ENCODE measurements at places on chromosomes 1 and 21. TPM values are rescaled to one million over a fixed set of nuclear protein-coding genes. Genes with fewer than 3 reads are reported as not detected.

Gene GUCA2A
- total RNA-seq: not detected

Gene C1orf210
- total RNA-seq: not detected

Gene CCDC181
- not detected for total RNA-seq

GRCh38 chr21:40845441-40845995 lies 1.4 kb downstream of the DSCAM start:
- no peaks in the 10 kb centered on the region for H3K4me1 ChIP-seq
- no peak for DNase-seq
- no peaks in the 10 kb centered on the region for H3K36me3 ChIP-seq
- peaks cover 37% of the 10 kb centered on the region for H3K27me3 ChIP-seq

DNA sequence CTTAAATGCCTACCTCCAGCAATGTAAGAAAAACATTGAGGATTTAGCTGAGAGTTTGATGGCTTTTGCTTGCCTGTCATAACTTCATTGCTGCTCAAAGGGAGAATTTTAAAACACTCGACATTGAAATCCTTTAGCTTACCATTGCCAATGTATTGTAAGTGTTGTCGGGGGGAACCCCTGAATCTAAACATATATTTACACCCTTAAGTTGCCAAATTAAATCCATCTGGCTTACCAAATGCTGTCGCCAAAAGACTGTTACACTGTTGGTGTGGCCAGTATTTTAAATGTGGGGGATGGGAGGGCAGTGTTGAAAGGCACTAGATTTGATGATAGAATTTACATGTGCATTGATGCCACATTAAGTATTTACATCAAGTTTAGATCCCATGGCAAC lies 24.9 kb upstream of the C1orf105 start:
- no peak overlapping the region for H3K27ac ChIP-seq
- H3K36me3 ChIP-seq: peaks cover 4% of the 10 kb centered on the region
- DNase-seq: no peak
- peaks cover 18% of the 10 kb centered on the region for H3K27me3 ChIP-seq
- H3K4me3 ChIP-seq: no peak overlapping the region

DNA sequence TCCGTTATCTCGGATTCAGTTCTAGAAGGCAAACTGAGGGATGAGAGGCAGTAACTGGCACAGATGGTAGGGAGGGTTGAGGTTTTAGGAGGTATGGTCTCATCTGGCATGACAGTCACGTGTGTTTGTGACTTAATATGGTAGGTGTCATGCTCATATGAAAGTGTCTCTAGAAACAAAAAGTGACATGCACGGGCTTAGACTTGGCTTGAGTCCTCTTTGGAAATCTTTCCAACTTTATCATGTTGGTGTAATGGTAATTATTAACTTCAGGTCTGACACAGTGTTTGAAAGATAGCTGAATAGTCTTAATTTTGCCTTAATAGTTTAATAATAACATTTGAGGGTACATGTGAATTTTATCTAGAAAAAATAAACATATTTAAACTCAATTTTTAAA lies 218.1 kb downstream of the FMN2 start:
- no peaks in the 10 kb centered on the region for H3K36me3 ChIP-seq
- no peaks in the 10 kb centered on the region for H3K27me3 ChIP-seq
- H3K27ac ChIP-seq: no peak overlapping the region
- DNase-seq: no peak
- H3K4me1 ChIP-seq: no peaks in the 10 kb centered on the region

- no peak for DNase-seq
- H3K36me3 ChIP-seq: peaks cover 5% of the 10 kb centered on the region
- no peak overlapping the region for H3K27ac ChIP-seq
- H3K27me3 ChIP-seq: no peaks in the 10 kb centered on the region
- no peak overlapping the region for H3K4me3 ChIP-seq
These were observed 148.4 kb downstream of the COP1 start for GRCh38 chr1:176058686-176059085.

Gene FOXO6
- not detected for total RNA-seq

Gene KCNJ6
- total RNA-seq: not detected

DNA sequence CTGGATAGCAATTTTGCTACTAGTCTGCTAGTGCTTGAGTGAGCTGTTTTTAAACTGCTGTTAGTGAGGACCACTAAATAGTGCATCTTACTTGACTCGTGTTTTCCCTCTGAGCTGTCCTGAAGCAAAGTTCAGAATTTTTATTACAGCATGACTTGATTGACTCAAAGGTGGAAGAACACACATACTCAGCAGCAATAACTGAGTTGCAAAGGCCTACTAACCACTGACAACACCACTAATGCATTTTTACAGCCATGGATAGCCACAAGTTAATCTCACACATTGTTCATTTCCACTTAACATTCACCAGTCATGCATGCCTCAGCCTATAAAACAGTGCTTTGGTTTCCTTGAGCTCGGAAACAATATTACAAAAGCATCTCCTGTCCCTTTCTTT lies 148.7 kb downstream of the RUNX1 start:
- no peak for DNase-seq
- peaks cover 18% of the 10 kb centered on the region for H3K36me3 ChIP-seq
- no peaks in the 10 kb centered on the region for H3K27me3 ChIP-seq
- H3K4me1 ChIP-seq: no peaks in the 10 kb centered on the region

Gene ZNF593OS
- total RNA-seq: not detected

GRCh38 chr1:14625572-14625971 lies 27.1 kb downstream of the KAZN start:
- H3K4me3 ChIP-seq: no peak overlapping the region
- H3K36me3 ChIP-seq: no peaks in the 10 kb centered on the region
- DNase-seq: no peak
- H3K4me1 ChIP-seq: no peaks in the 10 kb centered on the region
- no peak overlapping the region for H3K27ac ChIP-seq

- no peak overlapping the region for H3K27ac ChIP-seq
- peaks cover 56% of the 10 kb centered on the region for H3K4me1 ChIP-seq
- peaks cover 62% of the 10 kb centered on the region for H3K36me3 ChIP-seq
- H3K27me3 ChIP-seq: no peaks in the 10 kb centered on the region
- H3K4me3 ChIP-seq: no peak overlapping the region
These were observed 8.9 kb downstream of the RNF187 start for GRCh38 chr1:228496084-228496483.

GRCh38 chr21:26351661-26352060 lies 181.1 kb upstream of the APP start:
- no peaks in the 10 kb centered on the region for H3K36me3 ChIP-seq
- H3K27me3 ChIP-seq: no peaks in the 10 kb centered on the region
- no peak for DNase-seq
- H3K4me3 ChIP-seq: no peak overlapping the region
- H3K27ac ChIP-seq: no peak overlapping the region

DNA sequence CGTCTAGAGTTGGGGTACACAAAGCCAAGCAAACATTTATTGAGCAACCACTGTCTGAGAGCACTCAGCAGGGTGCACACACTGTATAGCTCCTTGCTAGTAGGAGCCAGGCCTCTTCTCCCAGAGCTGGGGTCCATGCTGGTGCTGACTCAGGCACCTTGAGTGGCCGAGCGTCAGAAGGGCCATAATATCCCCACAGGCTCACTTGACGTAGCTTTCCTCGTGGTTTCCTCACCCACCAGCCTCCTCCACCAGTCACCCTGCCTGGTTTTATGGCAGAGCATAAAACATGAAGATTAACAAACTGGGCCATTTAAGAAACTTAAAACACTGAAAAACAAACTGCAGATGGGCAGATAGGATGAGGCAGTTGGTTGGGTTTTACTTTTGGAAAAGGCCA lies 361.5 kb downstream of the HHAT start:
- no peak overlapping the region for H3K4me3 ChIP-seq
- H3K4me1 ChIP-seq: peaks cover 39% of the 10 kb centered on the region
- no peak for DNase-seq
- H3K27ac ChIP-seq: no peak overlapping the region
- H3K36me3 ChIP-seq: no peaks in the 10 kb centered on the region

DNA sequence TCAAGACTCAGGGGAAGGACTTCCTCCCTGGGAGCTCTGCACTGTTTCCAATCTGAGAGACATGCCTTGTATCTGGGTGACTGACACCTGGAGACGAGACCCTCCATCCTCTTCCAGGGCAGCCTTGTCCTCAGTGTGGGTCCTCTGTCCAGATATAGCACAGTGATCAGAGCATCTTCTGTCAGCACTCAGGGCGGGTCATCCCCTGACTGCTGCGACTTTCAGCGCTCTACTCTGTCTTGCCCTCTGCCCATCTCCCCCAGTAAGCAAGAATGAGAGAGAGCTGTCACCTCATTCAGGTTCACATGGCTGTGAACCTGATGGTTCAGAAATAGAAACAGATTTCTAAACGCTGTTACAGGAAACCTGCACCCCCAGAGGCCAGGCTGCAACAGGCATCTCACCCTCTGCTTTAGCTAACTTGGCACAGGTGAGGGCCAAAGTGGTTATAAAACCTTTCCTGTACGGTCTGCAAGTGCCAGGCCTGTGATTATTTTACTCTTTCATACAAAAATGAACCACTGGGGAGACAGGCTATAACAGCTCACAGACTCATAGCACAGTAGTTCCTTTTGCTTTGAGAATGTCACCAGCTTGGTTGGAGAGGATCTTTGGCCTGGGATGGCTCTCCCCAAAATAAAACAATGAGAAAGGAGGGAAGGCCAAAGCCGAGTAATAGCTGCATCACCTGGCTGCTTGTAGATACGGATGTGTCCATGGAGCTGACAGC lies 11.4 kb upstream of the TENT5C start:
- H3K4me1 ChIP-seq: peaks cover 8% of the 10 kb centered on the region
- no peak overlapping the region for H3K27ac ChIP-seq
- H3K4me3 ChIP-seq: no peak overlapping the region
- no peaks in the 10 kb centered on the region for H3K36me3 ChIP-seq
- no peak for DNase-seq
- peaks cover 3% of the 10 kb centered on the region for H3K27me3 ChIP-seq

GRCh38 chr1:32898056-32898455 lies 3.1 kb downstream of the TMEM54 start:
- no peak for DNase-seq
- peaks cover 61% of the 10 kb centered on the region for H3K27me3 ChIP-seq
- no peaks in the 10 kb centered on the region for H3K36me3 ChIP-seq
- peaks cover 8% of the 10 kb centered on the region for H3K4me1 ChIP-seq

Gene OR6N1
- not detected for total RNA-seq

DNA sequence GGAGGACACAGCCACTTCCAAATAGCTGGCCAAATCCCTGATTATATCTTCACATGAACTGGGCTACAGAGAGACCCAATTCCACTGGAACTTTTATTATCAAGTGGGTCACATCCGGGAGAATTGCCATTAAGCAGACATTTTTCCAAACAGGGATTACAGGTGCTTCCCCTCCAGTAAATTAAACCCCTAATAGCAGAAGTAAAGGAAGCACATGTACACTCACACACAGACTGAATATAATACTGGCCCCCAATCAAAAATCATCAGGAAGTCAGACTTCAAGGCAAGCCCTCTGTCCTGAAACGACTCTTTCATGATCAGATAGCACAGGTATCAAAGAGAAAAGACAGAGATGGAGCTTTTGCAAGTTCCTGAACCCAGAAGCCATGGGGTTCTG lies 118.6 kb upstream of the PPP2R5A start:
- H3K4me1 ChIP-seq: peaks cover 12% of the 10 kb centered on the region
- peaks cover 2% of the 10 kb centered on the region for H3K36me3 ChIP-seq
- no peak overlapping the region for H3K27ac ChIP-seq
- no peak overlapping the region for H3K4me3 ChIP-seq

DNA sequence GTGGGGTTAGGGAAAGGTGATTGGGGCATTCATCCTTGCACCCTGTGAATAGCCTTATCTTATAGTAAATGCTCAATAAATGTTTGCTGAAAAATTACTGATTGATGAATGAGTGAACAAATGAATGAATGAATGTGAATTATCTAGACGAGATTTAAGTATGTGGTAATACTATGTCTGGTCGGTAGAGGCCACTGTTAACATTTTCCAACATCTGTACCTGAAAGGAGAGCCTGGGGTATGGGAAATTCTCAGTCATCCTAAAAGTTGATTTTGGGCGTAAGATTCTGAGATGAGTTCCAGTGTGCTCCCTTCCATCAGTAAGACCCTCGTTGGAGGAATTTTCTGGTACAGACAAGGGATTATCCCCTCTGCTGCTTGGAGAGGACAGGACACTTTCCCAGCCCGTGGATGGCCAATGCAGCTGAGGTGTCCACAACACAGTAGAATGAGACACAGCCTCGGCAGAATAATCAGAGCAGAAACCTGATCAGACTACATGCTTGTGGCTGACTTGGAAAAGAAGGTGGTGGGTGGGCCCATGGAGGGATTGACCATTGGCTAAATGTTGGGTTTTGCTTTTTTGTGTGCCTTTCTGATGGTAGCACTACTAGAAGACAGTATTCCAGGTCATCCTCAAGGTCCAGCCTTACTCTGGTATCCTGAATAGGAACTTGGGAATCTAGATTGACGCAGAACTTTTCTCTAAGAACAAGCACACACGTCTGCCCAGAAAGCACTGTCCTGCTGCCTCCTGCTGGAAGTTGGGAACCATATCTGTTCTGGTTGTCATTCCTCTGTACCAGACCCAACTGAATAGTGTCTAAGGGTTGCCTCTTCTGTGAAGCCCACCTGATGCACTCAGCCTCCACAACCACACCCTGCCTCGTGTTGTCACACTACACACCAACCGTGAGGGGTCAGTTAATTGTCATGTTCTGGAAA lies 262.0 kb downstream of the TNR start:
- H3K27ac ChIP-seq: no peak overlapping the region
- H3K4me3 ChIP-seq: no peak overlapping the region
- H3K36me3 ChIP-seq: no peaks in the 10 kb centered on the region
- no peak for DNase-seq
- H3K4me1 ChIP-seq: peaks cover 3% of the 10 kb centered on the region
- peaks cover 43% of the 10 kb centered on the region for H3K27me3 ChIP-seq

Gene SLC41A1
- total RNA-seq: 16.7 TPM

DNA sequence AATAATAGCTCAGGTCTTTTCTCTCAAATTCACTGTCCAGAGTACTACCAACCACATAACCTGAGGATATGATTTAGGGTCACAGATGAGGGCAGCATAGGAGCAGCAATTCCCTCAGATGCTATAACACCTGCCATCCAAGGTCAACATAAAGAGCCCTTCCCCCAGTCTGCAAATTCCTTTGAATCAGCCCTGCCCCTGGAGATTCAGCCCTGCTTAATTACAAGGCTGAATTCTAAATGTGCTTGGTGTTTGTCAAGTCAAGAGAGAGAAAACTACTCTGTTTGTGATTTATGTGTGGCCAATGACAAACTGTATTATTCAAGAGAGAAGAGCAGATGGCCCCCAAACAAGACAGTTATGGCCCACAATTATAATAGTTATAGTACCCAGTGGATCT lies 195.7 kb upstream of the ADGRL2 start:
- H3K27ac ChIP-seq: no peak overlapping the region
- no peak overlapping the region for H3K4me3 ChIP-seq
- no peaks in the 10 kb centered on the region for H3K27me3 ChIP-seq
- no peaks in the 10 kb centered on the region for H3K4me1 ChIP-seq

DNA sequence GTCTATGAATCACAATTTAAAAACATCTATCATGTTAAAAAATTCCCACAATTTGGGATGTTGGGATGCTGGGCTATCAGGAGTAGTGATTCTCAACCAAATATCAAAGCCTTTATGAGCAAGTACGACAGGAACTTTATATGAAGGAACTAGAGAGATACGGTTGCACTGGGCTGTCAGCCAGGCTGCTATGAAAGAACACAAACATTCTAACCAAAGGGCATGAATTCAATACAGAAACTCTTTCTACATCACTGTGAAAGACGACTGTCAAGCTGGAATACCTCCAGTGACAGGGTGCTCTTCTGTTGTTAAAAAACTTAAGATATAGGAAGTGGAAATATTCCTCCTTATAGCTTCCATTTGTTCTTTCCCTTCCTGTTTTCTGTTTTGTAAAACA lies 9.8 kb downstream of the CACNA1E start:
- H3K27me3 ChIP-seq: peaks cover 54% of the 10 kb centered on the region
- no peaks in the 10 kb centered on the region for H3K4me1 ChIP-seq
- no peak overlapping the region for H3K4me3 ChIP-seq
- H3K36me3 ChIP-seq: no peaks in the 10 kb centered on the region
